ENCODE measurements at places on chromosomes 4 and X. TPM values are rescaled to one million over a fixed set of nuclear protein-coding genes. Genes with fewer than 3 reads are reported as not detected.

The HTR2C gene
- not detected for total RNA-seq

The CSAG2 gene
- not detected for total RNA-seq

The ITGB1BP2 gene
- total RNA-seq = 3.4 TPM

The SATL1 gene
- not detected for total RNA-seq

The GAGE13 gene
- total RNA-seq = not detected

The UGT2B15 gene
- total RNA-seq = 0.19 TPM

The RHOXF2B gene
- not detected for total RNA-seq

The HPSE gene
- total RNA-seq = 0.42 TPM

The STK32B gene
- 0.68 TPM for total RNA-seq

The CLTRN gene
- not detected for total RNA-seq

The JCHAIN gene
- total RNA-seq = 0.55 TPM

The HDX gene
- total RNA-seq = not detected

The VCX3B gene
- not detected for total RNA-seq

The CT45A5 gene
- total RNA-seq = not detected

The CT47B1 gene
- not detected for total RNA-seq
